ENCODE measurements at places on chromosomes 1 and 21.

DNA sequence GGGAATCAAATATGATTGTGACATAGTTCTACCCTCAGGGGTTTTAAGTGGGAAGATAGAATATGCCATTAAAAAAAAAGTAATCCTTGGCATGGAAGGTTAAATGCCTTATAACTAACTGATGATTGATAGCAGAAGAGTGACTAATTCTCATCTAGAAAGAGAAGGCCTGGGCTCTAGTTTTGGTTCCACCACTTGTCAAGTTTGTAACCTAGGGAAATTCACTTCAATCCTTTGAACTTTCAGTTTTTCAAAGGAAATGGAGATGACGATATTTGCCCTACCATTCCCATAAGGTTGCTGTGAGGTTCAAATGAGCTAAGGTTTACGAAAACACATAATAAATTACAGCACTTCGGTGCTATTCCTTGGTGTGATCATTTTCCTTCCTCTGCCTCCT, 88.5 kb downstream of the GPR88 start:
- DNase-seq, result no peak

DNA sequence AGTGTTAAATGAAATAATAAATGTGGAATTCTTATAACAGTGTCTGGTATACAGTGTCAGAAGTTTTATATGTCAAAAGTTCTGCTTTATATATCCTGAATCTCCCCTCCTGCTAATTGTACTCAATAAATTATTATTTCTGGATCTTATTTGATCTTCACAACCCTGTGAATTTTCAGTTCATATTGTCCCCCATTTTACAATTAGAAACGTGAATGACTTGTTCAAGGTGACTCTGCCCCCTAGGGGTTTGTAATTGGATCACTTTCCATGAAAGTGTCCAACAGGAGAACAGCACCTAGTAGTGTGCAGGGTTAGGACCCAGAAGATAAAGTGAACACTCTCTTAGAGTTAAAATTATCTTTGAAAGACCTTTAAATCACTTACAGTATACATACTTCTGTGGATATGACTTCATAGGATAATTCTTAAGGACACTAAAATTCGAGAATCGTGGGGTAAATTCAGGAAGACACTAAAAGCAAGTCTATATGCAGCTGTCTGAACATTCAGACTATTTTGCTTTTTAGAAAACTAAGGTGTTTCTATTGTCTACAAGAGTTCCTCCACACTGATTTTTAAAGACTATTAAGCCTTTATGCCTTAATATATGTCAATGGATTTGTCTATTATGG, 4.5 kb upstream of the DDR2 start:
- no peak for DNase-seq

DNA sequence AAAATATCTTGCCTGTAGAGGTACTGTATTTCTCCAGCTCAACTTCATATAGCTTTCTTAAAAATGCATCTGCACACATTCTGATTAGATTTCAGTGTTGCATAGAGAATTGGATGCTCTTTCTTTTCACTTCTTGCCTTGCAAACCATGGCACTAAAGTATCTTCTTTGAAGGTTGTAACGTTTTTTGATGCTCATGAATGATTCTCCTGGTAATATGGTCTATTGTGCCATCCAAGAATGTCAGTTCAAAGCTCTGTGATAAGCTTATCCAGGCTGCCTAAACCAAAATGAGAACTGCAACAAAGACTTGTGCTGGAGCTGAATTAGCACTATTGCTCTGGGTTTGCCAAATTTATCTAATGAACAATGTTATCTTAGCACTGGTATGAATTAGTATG, 1.9 kb downstream of the SGIP1 start:
- no peak for DNase-seq

DNA sequence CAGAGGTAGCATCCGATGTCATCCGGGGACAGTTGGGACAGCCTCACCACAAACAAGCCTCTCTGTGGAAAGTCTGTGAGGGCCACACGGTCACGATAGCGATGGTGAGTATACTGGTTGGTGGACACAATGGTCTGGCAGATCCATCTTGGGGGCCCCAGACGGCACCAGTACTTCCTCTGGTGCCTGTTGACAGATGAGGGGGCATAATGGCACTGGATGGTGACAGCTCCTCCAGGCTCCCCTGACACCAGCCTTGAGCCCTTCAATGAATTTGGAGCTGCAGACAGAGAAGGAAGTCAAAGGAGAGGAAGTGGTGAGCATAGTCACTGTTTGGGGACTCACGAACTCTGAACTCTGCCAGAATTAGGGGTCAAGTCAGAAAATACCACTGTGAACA, 8.0 kb downstream of the FCAMR start:
- DNase-seq, result no peak

DNA sequence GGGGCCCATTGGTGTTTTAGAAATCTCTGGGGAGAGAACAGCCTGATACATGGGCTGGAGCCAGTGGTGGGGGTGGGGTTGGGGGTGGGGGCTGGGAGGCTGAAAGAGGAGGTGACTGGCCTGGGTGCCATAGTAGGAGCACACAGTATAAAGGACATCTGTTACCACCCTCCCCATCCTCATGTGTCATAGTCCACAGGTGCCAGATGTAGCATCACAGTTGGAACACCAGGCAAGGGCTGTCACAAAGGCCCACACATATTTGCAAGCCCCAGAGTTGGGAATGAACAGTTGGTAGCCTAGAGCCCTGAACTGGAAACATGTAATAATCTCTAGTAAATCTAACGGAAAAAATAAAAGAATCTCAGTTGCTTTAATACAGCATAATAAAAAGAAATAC, 55.1 kb upstream of the CR2 start:
- peak; percentile 16 for DNase-seq

- no peak for DNase-seq
These were observed 88.9 kb upstream of the PPP2R5A start for GRCh38 chr1:212196355-212196754.

DNA sequence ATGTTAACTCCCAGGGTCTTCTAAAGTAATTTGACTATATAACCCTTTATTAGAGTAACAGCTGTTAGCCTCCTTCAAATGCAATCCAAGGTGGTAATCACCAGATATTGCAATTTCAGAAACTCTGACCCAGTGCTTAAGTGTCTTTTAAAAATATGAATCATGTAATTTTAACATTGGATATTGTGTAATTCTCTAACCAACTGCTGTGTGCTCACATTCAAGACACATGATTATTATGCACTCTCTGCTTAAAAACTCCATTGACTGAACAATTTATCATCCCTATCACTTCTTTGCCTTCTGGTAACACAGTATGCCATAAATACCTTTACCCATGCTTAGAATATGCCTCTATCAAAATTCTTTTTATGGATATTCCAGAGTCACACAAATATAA, 537.4 kb upstream of the RGS18 start:
- DNase-seq, result no peak

DNA sequence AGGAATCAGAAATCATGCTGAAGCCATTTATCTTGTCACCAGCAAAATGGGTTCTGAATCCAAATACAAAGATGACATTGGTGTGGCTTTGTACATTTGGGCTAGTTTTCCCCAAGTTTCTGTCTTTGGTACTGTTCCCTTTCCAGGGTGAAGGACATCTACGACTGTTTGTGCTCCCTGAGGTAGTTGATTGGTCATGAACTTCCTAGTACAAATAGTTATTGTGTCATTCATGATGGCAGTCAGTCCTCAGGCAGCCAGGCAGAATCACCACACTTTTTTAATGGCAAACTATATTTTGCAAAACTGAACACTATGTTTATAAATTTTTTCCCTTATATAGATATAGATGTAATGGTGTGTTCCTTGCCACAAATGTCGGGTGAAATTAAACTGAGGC, 46.0 kb downstream of the CEP350 start:
- no peak for DNase-seq

- no peak for DNase-seq
These were observed 22.4 kb downstream of the LPAR3 start for GRCh38 chr1:84870591-84870990.

GRCh38 chr1:178243119-178243518, 149.2 kb downstream of the RASAL2 start:
- no peak for DNase-seq

GRCh38 chr1:152626744-152627143, 3.8 kb upstream of the LCE3A start:
- no peak for DNase-seq

DNA sequence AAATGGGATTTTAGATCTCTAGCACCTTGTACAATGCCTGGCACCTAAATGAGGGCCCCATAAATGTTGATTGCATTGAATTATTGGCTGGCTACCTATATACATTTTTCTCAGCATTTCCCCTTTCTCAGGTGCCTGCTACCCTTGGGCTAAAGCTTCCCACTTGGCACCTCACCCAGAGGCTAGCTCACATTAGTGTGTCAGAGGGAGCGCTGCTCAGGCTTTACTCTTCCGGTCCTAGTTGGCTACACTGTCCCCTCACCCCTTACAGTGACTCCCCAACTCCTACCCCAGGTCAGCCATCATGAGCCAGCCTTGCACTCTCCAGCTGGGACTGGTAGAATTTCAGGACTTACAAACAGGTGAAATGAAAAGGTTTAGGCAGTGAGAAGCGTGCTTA, 9.5 kb downstream of the TRAF5 start:
- no peak for DNase-seq

DNA sequence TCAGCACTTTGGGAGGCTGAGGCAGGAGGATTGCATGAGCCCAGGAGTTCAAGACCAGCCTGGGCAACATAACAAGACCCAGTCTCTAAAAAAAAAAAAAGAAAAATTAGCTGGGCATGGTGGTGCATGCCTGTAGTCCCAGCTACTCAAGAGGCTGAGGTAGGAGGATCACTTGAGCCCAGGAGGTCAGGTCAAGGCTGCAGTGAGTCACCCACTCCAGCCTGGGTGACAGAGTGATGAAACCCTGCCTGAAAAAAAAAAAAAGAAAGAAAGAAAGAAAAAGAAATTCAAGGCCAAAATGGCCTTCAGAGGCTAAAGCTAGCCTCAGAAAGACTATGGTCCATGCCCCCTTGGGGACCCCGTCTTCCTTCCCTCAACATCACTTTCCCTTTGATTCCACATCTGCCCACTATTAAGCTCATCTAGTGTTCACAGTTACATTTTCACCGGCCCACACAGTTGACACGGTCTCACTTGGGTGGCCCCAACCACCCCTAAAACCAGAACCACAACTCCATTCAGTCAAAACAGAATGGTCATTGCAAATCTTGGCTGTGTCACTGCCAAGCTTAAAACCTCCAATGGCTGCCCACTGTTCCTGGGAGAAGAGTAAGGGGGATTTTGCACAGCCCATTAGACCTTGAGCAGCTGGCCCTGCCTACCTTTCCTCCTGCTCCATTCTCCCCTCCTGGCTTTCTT, 2.1 kb upstream of the CAPN8 start:
- no peak for DNase-seq

GRCh38 chr1:162168261-162168660, 98.8 kb downstream of the NOS1AP start:
- no peak for DNase-seq

- no peak for DNase-seq
These were observed 10.1 kb downstream of the DNAJC11 start for GRCh38 chr1:6691507-6691906.

DNA sequence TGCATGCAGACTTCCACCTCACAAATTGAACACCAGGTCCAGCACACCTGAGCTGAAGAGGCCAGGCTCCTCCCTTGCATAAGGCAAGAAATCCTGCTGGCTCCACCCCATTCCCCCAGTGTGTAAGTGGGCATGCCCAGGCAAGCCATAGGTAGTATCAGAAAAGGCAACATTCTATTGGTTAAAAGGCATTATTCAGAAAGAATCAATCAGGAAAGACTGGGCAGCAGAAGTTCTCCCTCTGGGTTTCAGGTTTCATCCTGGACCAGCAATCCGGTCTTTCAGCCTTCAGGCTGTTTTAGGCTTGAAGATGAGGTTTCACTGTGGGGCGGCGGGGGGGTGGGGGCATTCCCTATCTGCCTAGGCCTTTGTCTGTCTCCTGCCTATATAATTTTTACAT, 42.0 kb upstream of the LHX8 start:
- DNase-seq, result no peak

- peak; percentile 86 for DNase-seq
These were observed 2.3 kb downstream of the LDLRAD2 start for GRCh38 chr1:21814241-21814918.

DNA sequence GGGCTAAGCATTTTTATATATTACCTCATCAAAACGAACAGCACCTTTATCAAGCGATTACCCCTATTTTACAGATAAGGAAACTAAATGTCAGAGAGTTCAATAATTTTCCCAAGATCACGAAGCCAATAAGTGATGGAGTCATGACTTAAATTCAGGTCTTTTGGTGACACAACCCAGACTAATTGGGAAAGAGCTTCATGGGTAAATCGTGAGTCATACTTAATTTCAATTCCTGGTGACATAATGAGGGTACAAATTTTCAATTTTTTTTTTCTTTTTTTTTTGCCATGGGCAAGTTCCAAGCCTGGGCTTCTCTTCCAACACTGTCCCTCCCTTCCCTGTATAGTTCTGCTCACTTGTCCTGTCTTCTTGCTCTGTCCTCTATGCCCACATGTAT, 30.1 kb upstream of the IL10 start:
- DNase-seq, result no peak

DNA sequence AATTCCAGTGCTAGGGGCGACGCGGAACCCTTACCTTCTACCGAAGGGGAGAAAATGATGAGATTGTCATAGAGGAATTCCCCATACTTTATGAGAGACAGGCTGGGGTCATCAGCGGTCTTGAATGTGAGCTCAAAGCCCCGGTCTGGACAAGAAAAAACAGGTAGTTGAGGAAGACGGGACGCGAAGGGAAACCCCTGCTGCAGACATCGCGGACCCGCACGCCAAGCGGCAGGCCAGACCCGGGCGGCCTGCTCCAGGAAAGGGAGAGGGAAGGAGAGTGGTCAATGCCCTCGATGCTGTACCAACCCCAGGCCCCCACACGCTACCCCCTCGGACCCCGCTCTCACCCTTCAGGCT, 342 bp downstream of the DDOST start:
- DNase-seq, result no peak

GRCh38 chr1:234440348-234440747, 38.6 kb downstream of the TARBP1 start:
- DNase-seq, result no peak

DNA sequence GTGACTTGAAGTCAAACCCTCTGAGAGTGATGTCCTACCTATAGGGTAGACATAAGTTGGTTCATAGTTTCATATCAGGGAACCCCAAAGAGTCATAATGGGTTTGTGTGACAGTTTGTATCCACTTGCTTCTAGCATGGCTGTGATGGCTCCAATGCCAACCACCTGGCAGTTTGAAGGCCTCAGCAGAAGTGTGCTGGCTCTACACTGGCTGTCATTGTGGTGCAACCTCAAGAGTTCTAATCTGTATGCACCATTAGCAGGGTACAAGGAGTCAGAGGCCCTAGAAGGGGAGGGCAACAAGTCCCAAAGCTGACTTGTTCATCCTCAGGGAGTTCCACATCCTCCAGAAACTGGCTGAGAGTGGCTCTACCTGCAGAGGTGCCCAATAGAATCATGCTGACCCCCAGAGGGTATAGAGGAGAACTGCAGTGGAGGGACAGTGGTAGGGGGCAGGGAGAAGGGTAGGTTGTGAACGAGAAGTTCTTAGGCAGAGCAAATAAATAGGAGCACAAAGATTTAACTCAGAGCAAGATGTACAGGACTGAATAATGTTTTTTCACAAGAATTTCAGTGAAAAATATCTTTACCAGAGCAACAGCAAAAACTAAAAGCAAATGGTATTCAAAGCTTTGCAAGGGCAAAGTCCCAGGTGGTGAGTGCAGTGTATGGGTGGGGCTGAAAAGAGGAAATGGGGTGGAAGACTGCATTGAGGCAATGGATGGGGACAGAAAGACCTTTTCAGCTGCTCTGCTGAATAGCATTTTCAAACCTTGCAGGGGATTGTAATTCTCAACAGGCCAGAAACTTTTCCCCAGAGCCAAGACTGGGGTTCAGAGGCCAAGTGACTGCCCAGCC, 3.2 kb downstream of the FCRL2 start:
- DNase-seq, result no peak

All from posterior cingulate gyrus (tissue), 11 donors.